Stromal cell of bone marrow (primary cell): ENCODE measurements at places on chromosomes 12 and 14.

DNA sequence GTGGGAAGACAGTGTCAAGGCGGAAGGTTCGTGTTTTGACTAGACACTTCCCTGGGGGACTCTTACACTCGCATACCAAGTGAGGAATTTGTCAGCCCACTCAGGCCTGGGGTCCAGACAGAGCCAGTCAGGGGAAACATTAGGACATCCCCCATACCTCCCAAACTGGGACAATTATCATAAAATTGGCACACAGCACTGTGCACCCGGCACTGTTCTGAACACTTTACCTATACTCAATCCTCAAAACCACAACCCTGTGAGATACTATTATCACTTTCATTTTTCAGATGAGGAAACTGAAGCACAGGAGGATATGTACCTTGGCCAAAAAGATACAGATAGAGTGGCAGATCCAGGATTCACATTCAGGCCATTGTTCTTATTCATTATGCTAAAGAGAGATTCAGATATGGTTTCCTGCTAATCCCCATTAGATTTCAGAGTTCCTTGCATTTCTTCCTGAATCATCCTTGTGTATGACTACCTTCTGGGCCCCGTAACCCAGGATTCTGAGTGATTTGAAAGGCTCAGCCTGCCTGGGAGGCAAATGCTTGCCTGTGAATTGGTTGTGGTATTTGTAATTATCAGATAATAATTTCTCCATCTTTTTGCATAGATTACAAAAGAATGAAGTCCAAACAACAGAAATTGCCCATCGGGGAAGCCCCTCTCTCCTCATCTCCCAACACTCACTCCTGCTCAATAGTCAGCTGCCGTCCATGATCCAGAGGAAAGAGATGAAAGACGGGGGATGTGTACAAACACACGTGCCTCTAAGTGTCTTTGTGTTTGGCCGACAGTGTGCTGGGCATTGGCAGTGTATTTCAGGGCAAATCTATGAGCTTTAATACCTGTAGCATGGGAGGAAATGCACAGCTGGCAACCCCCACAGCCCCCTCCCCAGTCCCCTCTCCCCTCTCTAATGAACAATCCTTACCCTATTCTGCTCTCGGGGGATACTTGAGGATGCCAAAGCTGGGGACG, 4.6 kb downstream of the TAC3 start:
- DNase-seq, result no peak

- DNase-seq, result no peak
These were observed 122.0 kb downstream of the RAD51B start for GRCh38 chr14:67941456-67942018.

DNA sequence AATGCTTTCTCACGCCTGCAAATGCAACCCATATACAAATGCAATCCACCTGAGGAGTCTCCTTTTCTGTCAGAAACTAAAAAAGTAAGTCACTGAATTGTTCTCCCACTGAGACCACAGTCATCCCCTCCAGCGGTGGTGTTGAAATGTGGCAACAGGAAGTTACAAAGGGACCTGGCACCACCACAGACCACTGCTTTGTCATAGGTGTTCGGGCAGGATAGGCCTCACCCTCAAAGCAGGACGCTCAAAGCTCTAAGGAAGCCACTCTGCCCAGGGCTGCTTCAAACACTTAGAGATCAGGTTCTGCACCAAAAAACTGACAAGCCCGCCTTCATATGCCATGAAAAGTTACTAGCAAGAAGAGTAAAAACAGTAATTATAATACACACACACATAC, 11.3 kb downstream of the PHLDA1 start:
- DNase-seq, result no peak

DNA sequence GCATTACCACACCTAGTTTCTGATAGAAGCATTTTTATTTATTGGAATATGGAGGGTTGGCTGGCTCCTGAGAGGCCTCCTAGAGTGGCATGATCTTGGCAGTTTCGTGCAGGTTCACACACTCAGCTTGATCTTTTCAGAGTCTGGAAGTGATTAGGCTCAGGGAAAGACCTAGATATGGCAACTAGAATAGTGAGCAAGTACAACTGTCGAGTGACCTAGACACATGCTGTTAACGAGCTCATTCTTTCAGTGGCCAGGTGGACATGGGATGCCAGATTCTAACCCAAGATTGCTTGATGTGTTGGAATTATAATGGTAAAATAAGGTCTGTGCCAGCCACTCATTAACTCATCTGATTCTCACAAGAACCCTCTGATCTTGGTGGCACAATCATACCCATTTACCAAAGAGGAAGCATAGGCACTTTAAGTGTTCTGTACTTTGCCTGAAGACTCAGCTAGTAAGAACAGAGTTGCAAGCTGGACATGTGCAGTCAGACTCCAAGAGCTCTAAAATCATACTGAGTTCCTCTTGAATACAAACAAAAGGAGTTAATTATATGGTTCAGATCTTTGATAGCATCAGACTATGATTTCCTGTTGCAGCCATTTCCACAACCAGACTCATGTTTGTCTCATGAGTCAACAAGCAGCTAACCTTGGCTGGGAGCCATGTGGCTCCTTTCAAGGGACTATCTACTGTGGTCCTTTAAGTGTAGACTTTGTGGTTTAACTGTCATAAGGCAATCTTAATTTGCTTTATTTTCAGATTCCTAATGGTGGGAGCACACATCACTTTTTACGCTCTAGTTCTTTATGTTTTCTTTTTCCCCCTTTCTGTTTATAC, 144.2 kb downstream of the PLEKHA5 start:
- peak; percentile 78 for DNase-seq

DNA sequence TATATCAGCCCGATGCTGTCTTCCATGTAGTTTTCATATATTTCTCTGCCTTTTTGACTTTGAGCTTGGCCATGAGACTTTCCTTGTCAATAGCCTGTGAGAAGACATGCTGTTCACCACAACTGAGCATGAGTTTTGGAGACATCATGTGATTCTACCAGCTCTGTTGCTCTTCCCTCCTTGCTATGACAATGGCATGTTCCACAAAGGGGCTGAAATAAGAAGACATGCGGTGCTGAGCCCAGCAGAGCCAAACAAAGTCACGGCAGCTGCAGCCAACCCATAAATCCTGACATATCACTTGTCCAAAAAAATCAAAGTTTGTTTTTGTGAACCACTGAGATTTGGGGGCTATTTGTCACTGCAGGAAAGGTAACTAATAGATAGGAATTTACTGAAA, 343.4 kb upstream of the KITLG start:
- DNase-seq, result no peak

DNA sequence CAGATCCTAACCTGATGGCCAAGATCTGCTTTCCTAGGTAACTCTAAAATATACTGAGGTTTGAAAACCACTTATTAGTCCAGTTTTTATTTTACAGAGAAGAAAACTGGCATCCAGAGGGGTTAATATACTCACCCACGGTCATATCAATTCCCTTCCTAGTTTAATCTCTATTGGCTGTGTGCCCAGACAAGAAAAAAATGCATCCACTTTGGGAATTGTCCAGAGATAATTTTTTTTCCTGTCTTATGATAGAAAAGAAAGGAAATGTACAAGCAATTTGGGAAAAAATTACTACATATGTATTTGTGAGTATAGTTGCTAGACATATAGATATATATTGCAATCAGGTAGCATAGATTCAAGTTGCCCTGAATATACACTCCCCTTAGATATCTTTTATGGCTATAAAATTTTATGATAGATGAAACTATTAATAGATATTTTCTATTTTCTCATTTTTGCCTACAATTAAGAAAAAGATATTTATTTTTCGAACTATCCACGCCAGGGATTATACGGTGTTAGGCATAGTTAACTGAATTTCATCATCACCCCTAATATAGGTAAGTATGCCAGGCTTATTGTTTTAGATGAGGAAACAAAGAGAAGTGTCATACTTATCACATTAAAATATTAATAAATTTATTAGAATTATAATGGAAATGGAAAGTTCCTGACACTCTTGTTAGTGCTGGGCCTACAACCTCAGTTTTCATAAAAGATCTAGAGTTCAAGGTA, 100.5 kb upstream of the SLC38A2 start:
- no peak for DNase-seq

DNA sequence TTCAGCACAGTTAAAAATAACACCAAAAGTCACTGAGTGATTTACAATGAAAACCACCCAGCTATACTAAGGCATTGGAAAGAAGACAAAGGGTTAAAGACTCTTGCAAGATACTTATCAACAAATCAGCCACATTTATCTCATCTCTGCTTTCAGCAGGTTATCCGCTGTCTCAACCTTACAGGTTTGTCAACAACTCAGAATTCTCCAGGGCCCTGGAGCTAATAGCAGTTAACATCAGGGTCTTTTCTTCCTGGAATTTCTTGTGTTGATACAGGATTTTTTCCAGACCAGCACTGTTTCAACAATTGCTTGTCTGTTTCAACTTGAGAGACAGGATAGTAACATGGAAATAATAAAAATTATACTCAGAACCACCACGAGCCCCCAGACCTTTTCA, 3.5 kb downstream of the PKP2 start:
- DNase-seq, result no peak

GRCh38 chr14:99240627-99241324, 31.2 kb downstream of the BCL11B start:
- DNase-seq, result no peak

- no peak for DNase-seq
These were observed 5.0 kb downstream of the MGST1 start for GRCh38 chr12:16352481-16352880.

GRCh38 chr14:64899958-64900357, 14.3 kb upstream of the CHURC1 start:
- DNase-seq, result no peak

- DNase-seq, result no peak
These were observed 244.2 kb upstream of the CLEC14A start for GRCh38 chr14:38500125-38500524.

GRCh38 chr14:90450667-90451066, 53.8 kb downstream of the CALM1 start:
- DNase-seq, result no peak

GRCh38 chr12:69274861-69275260, 35.5 kb downstream of the CPSF6 start:
- DNase-seq, result peak; percentile 21

GRCh38 chr12:116135209-116135930, 142.1 kb downstream of the MED13L start:
- DNase-seq, result no peak

- no peak for DNase-seq
These were observed 35.8 kb downstream of the TRIP11 start for GRCh38 chr14:92004062-92004461.

DNA sequence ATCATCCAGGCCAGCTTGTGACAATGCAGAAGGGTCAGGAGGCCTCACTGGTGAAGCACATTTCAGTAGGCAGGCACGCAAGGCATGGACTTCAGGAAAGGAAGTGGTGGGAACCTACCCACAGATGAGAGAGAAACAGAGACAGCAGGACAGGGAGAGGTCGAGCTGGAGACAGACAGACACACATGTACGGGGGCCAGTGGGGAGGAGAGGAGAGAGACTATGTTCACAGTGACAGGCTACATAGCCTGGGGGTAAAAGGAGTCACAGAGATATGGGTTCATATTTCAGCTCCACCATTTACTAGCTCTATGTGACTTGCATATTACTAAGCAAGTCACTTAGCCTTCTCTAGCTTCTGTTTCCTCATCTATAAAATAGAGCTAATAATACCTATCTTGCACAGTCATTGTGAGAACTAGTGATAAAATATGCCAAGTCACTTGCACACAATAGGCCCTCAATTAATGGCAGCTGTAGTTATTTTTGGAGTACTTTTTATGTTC, 91.1 kb upstream of the FUT8 start:
- no peak for DNase-seq

- no peak for DNase-seq
These were observed 156.8 kb downstream of the GLT1D1 start for GRCh38 chr12:129009833-129010622.

DNA sequence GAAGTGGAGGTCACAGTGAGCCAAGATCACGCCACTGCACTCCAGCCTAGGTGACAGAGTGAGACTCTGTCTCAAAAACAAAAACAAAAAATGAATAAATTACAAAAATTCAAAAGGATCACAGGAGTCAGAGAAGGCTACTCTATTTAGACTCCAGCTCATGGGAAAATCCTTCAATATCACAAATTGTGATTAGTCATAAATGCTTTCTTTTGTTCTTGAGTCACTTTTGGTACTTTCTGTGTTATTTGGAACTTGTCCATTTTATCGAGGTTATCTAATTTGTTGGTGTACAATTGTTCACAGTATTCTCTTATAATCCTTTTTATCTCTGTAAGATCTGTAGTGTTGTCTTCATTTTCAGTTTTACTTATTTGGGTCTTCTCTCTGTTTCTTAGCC, 18.9 kb downstream of the ALDH2 start:
- DNase-seq, result peak; percentile 35

GRCh38 chr12:111160350-111161241, 208.3 kb downstream of the PHETA1 start:
- no peak for DNase-seq

DNA sequence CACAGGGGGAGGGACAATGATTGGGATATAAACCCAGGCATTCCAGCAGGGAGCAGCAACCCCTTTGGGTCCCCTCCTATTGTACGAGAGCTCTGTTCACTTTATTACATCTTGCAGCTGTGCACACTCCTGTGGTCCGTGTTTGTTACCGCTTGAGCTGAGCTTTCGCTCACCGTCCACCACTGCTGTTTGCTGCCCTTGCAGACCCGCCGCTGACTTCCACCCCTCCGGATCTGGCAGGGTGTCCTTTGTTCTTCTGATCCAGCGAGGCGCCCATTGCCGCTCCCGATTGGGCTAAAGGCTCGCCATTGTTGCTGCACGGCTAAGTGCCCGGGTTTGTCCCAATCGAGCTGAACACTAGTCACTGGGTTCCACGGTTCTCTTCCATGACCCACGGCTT, 64.1 kb downstream of the E2F7 start:
- no peak for DNase-seq

- no peak for DNase-seq
These were observed 48.9 kb upstream of the DLK1 start for GRCh38 chr14:100677554-100678468.

DNA sequence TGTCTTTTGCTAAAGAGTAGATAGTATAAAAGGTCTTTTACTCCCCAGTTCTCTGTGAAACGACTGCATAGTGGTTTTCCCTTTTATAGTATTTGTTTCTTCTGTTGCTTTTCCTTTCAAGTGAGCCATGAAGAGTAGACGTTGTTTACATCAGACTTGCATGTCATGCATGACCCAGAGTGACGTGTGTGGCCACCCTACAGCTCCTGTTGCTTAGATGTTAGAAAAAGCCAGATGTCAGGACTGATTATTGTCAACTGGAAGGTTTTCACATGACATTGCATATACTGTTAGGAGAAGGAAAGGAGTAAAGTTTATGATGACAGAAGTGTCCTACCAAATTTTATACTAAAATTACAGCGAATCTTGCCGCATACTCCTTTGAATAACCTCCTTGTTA, 1.3 kb upstream of the RD3L start:
- no peak for DNase-seq

DNA sequence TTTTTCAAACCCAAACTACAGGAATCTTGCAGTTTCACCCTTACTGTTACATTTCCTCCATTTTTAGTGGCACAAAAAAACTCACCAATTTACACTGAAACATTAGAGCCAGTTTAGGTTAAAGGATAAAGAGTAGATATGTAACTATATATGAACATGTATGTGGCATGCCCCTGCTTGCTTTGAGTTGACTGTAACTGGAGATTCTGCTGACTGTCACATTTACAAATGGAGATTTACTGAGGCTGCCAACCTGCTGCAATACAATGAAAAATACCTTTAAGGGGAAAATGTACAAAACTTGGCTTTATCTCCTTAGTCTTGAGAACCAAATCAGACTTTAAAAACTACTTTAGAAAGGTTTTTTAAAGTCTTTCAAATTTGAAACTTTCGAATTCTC, 28.3 kb downstream of the STON2 start:
- no peak for DNase-seq
